ENCODE measurements at places on chromosomes 13 and 19. TPM values are rescaled to one million over a fixed set of nuclear protein-coding genes. Genes with fewer than 3 reads are reported as not detected.

The ZNF317 gene
- total RNA-seq, result 18.2 TPM

The SYNE4 gene
- 0.79 TPM for total RNA-seq

The CD37 gene
- 18.8 TPM for total RNA-seq

The ZFR2 gene
- not detected for total RNA-seq

The S1PR4 gene
- 35.3 TPM for total RNA-seq

The EXOC3L2 gene
- total RNA-seq, result 4.1 TPM

The BRCA2 gene
- total RNA-seq, result 2.5 TPM

DNA sequence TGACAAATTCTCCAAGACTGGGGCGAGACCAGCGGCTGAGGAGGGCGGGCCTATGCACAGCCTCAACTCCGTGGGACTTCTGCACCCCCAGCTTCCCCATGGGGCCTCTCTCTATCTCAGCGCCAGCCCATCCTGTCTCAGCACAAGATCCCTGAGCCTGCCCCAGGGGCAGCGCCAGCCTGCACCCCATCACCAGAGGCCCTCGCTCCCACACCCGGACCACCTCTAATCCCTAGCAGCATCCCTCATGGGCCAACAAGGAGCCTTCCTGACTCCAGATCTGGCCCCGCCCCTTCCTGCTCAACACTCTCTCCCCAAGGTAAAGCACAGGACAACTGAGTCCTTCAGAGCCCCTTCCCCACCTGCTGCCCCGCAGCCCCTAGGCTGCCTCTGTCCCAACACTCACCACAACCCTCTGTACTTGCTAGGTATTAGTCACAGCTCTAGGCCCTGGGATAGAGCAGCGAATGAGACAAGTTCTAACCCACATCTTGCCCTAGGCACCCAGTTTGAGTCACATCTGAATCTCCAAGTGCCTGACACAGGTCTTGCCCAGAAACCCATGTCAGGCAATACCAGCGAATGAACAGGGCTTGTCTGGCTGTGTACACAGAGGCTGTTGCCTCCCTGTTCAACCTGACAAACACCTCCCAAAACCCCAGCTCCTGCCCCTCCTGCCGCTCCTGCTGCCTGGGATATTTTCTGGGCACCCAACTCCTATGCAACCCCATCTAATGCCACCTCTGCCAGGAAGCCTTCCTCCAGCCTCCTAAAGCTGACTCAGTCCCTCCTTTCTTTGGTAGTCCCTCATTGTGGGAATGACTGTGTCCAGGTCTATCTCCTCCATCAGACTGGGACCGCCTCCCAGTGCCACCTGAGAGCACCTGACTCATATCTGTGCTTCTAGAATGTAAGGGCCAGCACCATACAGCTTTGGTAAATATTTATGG lies 18.6 kb downstream of the GRIK5 start:
- no peak for DNase-seq

DNA sequence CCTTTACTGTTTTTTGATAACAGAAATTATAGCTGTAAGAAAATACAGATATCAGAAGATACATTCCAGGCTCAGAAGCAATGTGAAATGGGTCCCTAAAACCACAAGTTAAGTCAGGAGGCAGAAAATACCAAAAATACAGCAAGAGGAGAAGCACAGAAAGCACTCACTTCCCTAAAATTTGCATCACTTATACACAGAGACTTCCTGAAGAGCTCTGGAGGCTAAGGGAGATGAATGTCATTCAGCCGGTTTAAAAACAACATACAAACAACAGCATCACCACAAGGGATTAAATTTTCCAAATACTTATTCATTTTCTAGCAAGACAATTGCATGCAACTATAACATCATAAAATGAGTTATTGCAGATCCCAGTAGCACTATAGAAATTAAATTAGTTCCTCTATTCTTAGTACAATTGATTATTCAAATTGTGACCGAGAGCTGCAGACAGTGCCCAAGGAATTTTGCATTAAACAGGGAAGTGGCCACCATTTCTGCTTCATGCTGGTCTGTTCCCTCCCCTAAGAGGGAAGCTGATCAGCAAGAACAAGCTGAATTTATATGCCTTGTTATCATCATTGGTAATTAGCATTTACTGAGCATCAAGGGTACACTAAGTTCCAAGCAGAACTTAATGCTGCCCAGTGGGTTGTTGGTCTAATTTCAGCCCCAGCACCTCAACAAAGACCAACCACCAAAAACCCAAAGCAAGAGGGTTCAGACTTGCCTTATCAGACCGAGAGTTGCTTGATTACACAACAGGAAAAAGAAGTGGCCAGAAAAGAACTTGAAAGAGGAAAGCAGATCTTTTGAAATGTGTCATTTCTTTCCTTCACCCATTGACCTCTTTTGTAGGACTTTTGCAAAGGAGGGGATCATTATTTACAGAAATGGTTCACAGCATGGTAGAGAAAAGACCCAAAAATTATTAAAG lies 140.7 kb downstream of the KCTD12 start:
- DNase-seq, result no peak

- no peak for DNase-seq
These were observed 1.0 kb downstream of the KDM4B start for GRCh38 chr19:4969772-4970531.

GRCh38 chr13:43397111-43397510 lies 373.7 kb downstream of the DNAJC15 start:
- DNase-seq, result no peak

DNA sequence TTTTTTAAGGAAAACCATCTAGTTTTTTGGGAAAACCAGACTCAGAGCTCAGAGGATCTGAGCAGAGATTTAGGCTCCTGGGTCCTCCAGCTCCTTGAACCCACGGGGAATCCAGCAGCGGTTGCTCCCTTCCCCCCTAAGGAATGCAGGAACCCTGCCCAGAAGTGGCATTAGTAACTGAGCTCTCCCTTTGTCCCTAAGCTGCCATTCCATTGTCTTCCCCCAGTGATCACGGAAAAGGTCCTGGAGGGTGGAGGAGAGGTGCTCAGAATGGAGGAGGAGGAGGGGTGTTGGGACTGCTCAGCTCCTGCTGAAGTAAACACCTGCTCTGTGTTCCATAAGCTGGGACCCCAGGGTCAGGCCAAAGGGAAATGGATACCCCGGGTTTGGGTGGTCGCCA lies 16.8 kb upstream of the OR1M1 start:
- no peak for DNase-seq

DNA sequence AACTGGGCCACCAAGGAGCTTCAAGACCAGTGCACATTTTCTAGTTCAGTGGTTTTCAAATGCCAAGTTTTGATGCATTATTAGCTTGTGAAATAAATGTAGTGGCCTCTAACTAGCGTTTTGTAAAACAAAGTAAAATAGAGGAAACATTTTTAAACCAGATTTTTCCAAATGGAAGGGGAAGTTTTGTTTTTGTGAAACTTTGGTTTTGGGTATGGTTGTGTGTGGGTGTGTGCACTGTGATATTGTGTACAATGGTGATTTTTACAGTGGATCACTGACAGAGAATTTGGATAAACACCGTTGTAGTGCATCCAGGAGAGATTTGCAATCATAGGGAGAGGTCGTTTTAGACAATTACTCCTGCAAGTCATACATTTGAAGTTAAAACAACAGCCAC lies 108.9 kb downstream of the SLC7A1 start:
- no peak for DNase-seq

DNA sequence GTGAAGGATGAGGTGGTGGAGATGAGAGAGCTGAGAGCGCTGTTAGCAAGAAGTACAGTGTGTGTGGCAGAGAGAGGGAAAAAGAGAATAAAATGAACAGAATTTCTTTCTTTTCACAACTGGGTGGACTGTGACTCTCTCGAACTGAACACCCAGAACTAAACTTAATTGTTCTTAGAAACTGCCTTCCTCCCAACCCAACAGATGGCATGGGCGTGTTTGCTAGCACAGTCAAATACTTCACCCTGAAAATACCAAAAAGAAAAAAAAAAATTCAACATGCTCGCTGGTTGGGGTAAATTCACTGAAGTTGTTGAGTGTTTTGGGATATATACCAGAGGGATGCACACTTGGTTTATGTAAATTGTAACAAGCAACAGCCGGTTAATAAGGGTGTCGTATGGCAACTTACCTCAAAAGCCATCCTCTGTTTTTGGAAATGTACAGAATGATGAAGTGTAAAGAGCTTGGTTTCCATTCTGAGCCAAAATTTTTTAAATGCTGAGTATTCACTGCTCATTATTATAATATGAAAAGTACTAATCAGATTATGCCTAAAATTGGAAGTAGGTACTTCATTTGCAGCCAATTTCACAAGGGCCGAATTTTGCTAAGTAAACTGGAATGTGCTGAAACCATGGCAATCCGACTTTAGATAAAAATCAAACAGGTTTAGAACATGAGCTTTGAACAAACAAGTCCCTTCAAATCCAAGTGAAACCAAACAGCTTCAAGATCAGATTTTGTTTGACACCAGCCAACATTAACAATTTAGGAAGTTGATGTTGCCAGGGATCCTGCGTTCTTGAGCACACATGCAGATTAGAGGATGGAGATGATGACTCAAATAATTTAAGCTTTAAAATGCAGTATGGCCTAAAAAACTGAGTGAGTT lies 115.8 kb downstream of the ZIC5 start:
- no peak for DNase-seq

DNA sequence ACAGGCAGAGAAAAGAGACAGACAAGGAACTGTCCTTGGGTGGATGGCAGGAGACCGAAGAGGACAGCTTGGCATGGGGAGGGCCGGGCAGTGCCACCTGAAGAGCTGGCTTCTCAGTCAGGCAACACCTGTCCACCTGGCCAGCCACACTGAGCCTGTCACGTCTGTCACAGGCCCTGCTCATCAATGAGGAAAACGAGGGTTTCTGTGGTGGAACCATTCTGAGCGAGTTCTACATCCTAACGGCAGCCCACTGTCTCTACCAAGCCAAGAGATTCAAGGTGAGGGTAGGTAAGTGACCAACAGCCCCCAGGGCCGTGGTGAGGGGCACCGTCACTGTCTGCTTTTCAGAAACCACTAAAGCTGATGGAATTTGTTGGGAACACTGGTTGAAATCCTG lies 11.2 kb upstream of the PROZ start:
- DNase-seq, result no peak

DNA sequence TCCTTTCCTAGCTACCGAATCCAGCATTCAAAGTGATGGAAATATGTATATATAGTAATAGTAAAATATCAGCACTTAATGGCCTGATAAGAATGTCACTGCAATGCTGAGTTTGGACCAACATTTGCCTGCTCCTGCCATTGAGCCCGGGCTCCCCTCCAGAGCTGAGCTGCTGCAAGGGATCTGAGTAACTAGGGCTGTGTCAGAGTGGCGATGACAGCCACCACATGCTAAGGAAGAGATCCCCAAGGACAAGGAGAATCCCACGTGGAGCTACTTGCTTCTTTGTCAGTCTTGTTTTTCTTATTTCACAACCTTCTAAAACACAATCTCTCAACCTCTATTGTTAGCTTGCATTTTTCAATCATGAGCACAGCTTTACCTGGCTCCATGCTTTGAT lies 19.5 kb upstream of the ALOX5AP start:
- no peak for DNase-seq

DNA sequence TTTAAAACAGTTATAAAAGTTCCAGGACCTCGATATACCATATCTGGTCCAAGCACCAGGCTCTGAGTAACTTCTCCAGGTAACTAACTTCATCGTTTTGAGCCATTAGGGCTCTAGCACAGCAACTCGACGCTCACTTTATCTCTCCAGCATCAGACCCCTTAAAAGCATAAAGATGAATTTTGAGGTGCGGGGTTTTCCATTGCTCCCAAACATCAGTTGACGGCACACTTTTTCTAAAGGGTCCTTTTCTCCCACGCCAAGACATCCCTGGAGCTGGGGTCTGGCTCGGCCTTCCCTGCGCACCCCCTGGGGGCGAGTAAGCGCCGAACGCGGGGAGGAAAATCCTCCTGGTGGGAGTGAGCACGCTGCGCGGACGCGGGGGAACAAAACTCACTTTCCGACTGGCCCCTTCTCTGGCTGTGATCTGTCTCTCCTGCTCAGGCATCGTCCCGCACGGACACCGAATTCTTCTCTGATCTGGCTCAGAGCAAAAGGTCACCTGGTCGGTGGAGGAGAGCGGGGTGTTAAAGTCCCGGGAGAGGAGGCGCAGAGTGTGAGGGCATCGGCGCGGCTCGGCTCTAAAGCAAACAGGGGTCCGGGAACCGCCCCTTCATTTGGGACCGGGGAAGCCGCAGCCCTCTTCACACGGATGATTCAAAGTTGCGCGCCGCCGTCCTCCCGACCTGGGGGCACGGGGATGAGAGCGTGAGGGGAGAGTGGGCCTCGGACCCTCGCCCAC lies at the start of gene ATP7B:
Gene ATP7B (minus strand): TSS at position 561 of the 742 bp plus-strand sequence. CDS start 113 bp downstream, at position 448.
- no peak for DNase-seq

DNA sequence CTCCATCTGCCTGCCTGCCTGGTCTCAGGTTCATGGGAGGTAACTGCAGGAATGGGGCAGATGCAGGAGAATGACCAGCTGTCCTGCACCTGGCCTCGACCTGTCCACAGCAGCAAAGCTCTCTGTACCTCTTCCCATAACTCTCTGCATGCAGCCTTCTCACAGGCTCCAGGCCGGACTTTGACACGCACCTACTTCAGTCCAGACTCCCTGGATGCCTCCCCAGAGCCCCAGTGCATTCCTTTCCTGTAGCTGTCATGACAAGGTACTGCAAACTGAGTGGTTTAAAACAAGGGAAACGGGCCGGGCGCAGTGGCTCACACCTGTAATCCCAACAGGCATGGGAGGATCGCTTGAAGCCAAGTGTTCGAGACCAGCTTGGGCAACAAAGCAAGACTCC lies 3.3 kb downstream of the NANOS2 start:
- no peak for DNase-seq

DNA sequence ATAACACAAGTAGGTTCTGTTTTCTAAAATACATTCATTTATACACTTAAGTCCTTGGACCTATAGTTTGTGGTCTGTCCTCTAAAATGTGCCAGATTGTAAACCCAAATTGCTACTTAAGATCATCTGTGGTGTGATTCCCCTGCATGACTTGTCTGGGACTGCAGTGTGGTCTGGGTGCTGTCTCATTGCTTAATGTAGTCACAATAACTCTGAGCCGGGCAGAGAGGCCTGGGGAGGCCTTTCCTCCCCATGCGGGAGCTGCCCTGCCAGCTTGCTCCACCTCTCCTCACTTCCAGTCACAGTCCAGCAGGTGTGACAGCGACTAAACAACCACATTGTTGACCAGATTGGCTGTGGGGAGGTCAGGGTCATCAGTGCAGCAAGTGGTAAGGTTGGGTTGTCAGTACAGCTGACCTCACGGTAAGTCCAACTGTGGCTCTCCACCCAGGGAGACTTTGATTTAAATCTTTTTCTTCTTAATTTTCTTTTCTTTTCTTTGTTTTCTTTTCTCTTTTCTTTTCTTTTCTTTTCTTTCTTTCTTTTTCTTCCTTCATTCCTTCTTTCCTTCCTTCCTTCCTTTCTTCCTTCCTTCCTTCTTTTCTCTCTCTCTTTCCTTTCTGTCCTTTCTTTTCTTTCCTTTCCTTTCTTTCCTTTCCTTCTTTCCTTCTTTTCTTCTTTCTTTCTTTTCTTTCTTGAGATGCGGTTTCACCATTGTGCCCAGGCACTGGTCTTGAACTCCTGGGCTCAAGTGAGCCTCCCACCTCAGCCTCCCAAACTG lies 4.4 kb upstream of the TUBA3C start:
- DNase-seq, result no peak

DNA sequence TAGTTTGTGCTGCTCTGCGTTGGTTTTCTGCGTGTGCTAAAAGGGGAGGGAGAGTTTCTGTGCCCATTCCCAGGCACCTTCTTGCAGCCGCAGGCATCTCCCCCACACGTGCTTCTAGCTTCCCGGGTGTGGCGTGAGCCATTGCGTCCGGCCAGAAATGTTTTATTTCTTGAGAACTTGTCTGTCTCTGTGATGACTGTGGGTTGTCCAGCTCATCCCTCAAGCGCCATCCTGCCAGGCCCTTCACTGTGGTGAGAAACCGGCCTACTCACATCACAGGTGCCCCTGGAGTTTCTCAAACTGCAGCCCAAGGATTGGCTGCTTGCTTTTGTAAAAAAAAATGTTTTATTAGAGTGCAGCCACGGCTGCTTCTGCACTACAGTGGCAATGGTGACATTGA lies 24.2 kb downstream of the EPN1 start:
- no peak for DNase-seq
